CD4-positive, alpha-beta T cell treated with Interleukin-2 at 100 ng/mL for 4 hours (primary cell): ENCODE measurements at places on chromosomes 12 and 14.
A peak's percentile ranks its signal among the peaks of the same experiment; 100 is the strongest.

GRCh38 chr12:25384893-25385248 is 134.1 kb upstream of the KRAS start:
- DNase-seq = no peak

- DNase-seq = no peak
These were observed 18.8 kb downstream of the PYM1 start for GRCh38 chr12:55908726-55909512.

GRCh38 chr14:52154992-52155650 is 86.3 kb upstream of the NID2 start:
- DNase-seq = peak; percentile 26

- DNase-seq = peak; percentile 14
These were observed 521 bp downstream of the MAP4K5 start for GRCh38 chr14:50531595-50532501.

DNA sequence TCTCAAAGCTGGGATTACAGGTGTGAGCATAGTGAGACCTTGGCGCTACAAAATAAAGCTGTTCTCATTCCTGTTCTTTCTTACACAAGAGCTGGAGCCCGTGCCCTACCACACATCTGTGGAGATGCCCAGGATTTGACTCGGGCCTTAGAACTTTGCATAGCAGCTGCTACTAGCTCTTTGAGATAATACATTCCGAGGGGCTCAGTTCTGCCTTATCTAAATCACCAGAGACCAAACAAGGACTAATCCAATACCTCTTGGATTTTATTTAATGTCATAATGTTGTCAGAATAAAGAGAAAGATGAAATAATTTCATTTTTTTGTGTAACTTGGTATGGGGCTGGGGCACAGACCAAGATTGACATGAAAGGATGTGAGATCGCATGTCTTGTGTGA is 7.6 kb downstream of the PNP start:
- no peak for DNase-seq

DNA sequence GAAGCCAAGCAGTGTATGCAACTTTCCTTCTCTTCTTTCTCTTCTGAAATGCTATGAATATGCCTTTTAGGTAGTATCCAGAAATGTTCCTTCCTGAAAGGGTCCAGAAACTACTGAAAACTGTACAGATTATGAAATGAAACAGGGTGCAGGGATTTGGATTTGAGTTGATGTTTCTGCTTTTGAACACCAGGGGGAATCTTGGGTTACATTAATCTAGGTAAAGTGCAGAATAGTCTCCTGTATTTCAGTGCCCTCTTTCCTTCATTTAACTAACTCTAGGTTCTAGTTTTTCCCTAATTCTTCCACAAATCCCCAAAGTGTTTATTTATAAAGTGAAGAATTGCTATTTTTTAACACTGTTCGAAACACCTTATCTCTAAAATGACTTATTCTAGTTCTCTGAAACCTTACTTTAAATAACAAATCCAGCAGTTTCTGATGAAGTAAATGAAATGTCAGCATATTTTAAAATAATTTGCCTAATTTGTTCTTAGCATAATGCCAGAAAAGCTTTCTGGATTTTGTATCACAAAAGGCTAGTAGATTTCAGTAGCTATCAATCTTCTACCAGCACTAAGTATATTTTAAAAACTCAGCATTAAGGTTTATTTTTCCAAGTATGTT is 111.9 kb downstream of the LRRK2 start:
- no peak for DNase-seq

- DNase-seq = no peak
These were observed 46.1 kb downstream of the ARL1 start for GRCh38 chr12:101361455-101361854.

- DNase-seq = no peak
These were observed 472.2 kb downstream of the RAD51B start for GRCh38 chr14:68291820-68292219.

DNA sequence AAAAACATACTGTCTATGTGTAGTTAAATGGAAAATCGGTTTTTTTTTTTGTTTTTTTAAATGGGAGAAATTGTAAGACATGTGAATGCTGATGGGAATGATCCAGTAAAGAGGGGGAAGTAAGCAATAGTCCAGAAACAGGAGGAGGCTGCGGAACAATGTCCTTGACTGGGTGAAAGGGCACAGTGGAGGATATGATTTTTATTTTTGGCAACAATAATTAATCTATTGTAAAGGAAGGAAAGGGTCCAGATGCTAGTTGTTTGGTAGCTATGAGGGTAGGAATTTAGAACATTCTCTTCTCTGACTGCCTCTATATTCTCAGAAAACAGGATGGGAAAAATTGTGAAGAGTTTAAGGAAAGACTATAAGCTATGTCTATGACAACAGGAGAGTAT is 76.6 kb downstream of the RPL10L start:
- DNase-seq = no peak

GRCh38 chr12:124509676-124510300 is 57.6 kb downstream of the NCOR2 start:
- DNase-seq = no peak

DNA sequence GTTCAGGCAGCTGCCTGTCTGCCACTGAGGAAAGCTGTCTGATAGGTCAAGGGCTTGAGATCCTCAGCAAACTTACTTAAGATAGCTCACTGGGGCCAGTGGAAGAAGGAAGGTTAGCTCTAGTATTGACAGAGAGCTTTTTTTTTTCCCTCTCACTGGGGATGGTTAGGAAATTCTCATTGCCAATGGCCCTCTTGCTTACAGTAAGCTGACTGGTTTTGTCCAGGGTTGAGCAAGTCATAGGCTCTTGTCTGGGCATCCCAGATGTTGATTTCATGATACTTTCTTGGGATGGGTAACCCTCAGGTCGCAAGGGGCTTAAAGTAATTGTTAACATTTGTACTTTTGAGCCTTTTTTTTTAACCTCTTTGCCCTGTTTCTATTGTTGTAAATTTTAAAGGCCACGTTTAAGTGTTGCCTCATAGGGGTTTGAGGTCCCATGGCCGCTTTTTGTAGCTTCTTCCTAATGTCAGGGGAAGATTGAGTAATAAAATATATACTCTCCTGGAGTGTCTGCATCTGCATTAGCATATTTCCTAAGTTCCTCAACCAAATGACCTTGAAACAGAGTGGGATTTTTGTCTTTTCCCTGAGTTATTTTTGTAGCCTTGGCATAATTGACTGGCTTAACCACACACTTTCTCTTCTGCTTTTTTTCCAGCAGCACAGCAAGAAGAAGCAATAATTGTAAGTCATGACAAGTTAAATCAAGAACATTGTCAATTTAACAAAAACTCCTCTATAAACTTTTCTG is 716.0 kb downstream of the LRFN5 start:
- no peak for DNase-seq

GRCh38 chr12:93008044-93008778 is 79.1 kb upstream of the EEA1 start:
- no peak for DNase-seq

GRCh38 chr12:52903285-52903854 is 1.5 kb downstream of the KRT8 start:
- DNase-seq = peak; percentile 35

- no peak for DNase-seq
These were observed 25.3 kb downstream of the C12orf75 start for GRCh38 chr12:105355752-105356151.

DNA sequence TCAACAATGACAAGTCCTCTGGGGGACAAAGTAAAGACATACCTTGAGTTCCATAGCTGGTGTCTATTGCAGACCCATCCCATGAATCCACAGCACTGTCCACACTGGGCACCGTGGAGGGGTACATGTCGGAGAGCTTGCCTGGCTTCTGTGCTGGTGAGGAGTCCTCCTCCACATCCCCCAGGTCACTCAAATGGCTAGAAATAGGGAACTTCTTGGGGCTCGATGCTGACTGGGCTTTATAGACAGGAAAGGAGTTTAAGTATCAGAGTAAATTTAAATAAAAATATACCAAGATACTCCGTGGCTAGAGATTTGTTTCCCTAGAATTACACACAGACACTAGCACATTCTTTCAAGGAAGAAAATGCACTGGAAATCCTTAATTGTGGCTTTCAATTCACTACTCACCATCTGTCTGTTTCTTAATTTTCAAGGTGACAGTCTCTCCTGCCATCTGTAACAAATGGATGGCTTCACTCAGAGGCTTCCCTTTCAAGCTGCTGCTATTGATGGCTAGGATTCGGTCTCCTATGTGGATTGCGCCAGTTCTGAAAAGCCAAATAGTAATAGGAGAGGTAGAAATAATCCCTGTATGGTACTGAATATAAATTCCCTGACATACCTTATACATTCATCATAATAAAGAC is 90.1 kb downstream of the HELB start:
- DNase-seq = no peak

DNA sequence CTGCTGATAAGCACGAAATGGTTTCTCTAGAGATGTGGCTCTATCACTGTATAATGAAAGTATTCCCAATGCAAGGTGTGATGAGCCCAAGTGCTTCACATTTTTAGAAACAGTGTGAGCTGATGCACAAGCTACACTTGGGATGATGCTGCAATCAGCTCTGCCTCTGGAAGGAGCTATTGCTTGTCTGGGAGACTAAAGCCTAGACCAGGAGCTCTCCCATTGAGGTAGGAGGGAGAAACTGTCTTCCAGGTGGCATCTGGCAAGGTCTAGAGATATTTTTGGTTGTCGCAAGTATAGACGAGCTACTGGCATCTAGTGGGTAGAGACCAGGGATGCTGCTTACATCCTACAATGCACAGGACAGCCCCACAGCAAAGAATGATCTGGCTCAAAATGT is 42.0 kb downstream of the HECTD4 start:
- no peak for DNase-seq

GRCh38 chr14:92647797-92648279 is 100.6 kb downstream of the LGMN start:
- no peak for DNase-seq

DNA sequence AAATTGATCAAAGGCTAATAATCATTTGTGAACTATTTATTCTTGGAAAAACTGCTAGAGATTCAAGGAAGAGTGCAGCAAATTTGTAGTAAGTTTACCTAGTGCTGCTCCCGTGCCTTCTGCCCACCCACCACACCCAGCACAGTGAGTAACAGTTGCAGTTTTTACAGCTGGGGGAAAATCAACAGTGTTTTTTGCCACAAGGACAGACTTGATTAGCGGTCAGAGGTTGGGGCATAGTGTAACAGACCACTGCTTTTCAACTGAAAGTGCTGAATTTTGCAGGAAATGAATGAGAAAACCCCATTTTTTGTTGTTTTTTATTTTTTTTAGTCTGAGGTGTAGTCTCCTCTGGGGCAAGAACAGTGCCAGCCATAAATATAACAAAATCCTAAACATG is 7.5 kb upstream of the KLRK1 start:
- peak; percentile 79 for DNase-seq

GRCh38 chr14:49977126-49977841 is 84.4 kb downstream of the ARF6 start:
- peak; percentile 64 for DNase-seq

- no peak for DNase-seq
These were observed 96.6 kb downstream of the SUDS3 start for GRCh38 chr12:118472940-118473339.

- DNase-seq = no peak
These were observed 32.3 kb downstream of the USP44 start for GRCh38 chr12:95518944-95519343.

GRCh38 chr12:1583421-1584078 is 10.8 kb downstream of the FBXL14 start:
- DNase-seq = peak; percentile 73

GRCh38 chr12:10170216-10170615 is 1.7 kb downstream of the OLR1 start:
- DNase-seq = no peak
